ENCODE measurements at places on chromosomes 3 and 15.

- peak; percentile 15 for DNase-seq
Measured at GRCh38 chr3:9172851-9173321, 76.6 kb downstream of the SRGAP3 start.

DNA sequence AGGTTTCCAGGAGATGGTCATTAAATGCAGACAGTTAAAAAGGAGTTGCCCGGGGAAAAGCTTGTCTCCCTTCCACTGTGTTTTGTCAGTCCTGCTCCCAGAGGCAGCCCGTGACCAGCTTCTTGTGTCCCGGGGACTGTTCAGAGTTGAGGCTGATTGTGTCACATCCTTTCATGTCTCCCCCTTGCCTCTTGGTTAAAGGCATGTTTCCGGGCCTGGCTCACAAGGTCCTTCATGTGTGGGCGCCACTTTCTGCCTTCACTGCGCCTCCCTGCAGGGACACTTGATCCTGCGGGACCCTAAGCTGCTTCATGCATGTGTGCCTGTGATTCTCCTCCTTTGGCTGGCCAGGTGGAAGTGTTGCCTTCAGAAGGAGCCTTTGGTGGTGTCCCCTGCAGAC, 9.2 kb downstream of the CHCHD6 start:
- DNase-seq, result no peak

DNA sequence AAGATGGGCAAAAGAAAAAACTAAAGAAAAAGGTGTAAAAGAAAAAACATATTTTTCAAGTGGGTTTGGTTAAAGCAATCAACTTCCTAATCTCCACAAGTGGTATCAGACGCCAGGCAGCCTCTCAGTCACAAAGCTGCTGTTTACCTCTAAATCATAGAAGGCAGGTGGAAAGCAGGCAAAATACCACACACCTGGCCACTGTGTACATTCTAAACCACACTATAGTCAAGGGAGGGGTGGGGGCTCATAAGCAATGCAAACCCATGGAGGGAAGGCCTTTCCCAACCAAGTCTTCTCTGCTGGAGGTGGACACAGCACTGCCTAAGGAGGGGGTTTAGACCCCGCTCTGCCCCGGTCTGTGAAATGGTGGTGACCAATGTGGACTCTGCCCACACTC, 50.4 kb downstream of the MCF2L2 start:
- DNase-seq, result no peak

- DNase-seq, result no peak
Measured at GRCh38 chr3:13582366-13583250, 33.7 kb downstream of the FBLN2 start.

DNA sequence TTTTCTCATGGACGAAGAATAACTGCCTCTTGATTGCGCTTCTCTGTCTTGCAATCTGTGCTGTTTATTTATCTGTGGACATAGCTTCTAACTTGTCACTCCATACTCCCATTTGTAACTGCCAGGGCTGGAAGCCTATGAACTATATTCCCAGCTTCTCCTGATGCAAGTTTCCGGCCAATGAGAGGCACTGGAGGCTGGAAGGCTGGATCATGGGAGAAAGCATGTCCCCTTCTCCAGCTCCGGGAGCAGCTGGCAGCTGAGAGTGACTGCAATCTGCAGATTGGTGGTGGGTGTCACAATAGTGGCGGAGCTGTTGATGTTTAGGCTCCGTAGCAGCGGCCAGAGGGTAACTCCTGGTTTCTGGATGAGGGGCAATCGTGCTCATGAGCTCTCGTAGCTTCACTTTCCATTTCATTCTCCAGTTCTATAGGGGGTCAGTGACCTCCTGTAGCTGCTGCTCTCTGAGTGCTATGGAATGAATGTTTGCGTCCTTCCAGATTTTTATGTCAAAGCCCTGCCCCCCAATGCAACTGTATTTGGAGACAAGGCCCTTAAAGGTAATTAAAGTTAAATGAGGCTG, 35.7 kb upstream of the PCSK6 start:
- DNase-seq, result no peak

DNA sequence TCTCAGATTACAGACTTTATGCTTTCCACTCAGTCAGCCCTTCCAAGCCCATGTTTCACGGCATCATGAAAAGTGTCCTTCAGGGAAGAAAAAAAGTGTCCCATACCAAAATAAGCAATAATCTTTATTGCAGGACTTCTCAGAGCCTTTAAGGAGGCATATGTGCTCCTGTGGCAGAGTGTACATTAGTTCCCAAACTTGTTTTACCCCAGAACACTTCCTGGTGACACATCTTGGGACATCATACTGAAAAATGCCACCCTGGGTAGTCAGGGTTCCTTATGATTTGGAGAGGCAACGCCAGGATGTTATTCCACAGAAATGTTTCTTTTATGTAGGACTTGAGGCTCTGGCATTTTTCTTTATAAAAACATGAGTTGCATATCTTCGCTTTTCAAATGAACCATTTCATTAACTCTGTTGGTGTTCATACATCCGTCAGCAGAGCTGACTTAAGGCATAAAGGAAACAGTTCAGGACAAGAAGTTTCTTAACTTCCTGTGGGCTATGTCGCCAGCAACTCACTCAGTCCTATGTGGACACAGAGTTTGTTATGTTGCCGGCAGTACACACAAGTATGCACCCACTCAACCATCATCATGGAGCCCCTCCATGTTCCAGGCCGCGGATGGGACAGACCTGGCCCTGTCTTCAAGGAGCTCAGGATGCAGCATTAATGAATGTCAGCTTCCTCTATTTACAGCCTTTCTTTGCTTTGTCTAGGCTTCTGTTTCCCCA, 63.8 kb downstream of the CASR start:
- DNase-seq, result no peak

GRCh38 chr3:78781351-78781750, 986.4 kb downstream of the ROBO1 start:
- no peak for DNase-seq

DNA sequence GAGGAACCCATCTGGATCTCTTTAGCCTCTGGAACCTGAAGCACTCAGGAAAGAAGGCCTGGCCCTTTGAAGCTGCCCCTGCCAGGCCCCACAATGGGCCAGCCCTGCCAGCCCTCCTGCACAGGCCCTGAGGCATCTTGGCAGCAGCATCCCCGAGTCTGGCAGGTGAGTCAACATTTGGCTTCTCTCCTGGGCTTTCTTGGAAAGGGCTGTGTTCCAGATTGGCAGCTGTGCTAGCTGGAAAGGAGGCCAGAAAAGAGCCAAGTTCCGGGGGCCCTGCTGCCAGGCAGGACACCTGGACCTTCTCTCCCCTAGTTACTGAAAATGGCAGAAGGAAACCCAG, 187.2 kb downstream of the SHQ1 start:
- DNase-seq, result peak; percentile 80

DNA sequence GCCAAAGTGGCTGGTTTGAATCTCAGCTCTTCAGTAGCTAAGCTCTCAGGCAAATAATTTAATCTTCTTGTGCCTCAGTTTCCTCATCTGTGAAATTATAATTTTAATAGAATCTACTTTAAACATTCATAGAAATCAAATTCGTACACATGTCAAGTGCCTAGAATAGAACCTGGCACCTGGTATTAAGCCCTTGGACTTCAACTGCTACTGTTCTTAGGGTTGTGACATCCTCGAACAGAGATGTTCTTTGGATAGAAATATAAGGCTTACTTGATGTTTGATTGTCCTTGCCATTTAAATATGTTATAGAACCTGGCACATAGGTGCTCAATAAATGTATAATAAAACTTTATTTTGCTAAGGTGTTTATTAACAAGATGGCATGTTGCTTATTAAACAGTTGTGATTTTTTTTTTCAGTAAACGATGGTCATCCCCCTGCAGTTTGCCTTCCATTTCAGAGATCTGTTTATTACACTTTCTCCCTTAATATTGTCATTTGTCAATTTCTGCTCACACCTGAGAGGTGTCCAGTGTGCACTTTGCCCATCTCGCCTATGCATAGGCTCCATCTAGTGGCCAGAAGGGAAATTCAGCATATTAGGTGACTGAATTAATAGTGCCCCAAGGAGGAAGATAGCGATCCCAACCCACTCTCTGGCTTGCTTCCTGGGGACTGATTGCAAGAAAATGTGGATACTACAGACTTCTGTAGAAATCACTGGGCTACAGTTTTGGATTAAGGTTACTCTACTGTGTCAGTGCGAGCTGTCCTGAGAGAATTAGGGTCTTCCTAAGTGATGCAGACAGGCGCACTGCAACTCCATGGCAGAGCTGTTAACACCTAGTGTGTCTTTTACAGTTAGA, 10.7 kb downstream of the IGF1R start:
- peak; percentile 62 for DNase-seq

GRCh38 chr3:150107429-150108175, 136.9 kb upstream of the PFN2 start:
- peak; percentile 41 for DNase-seq

- no peak for DNase-seq
Measured at GRCh38 chr3:46996689-46997452, 17.4 kb downstream of the NBEAL2 start.

GRCh38 chr3:192597506-192597905, 129.8 kb downstream of the FGF12 start:
- no peak for DNase-seq

DNA sequence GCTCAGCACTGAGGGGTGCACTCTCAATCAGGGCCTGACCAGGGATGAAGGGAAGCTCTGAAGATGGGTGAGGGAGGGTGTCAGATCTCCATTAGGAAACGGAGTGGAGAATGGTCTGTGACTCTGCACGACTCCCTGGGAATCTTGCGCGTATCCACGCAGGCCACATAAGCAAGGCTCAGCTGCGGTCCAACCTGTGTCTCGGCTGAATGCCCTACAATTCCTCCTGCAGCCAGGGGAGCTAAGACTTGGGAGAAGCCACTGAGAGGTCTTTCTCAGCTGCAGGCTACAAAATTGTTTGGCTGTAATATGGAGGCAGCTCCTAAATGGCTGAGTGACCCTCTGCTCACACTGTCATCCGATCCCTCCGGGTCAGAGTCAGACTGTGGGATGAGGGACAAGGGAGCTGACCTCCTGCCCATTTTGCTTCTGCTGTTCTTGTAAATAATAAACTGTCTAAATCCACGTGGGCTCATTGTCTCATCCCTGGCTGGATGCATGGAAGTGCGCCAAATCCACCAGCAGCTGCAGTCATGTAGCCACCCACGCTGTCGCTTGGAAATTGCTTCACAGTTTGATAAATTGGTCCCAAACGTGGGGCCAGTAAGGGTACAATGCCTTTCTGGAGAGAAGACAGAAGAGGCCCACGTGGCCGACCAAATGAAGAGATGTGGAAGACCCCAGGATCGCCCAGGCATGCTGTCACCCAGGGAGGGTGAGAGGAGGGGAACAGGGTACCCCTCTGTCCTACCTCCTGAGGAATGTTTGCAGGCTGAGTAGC, 30.5 kb downstream of the ALS2CL start:
- DNase-seq, result peak; percentile 52

- peak; percentile 57 for DNase-seq
Measured at GRCh38 chr3:71064956-71065763, 518.4 kb downstream of the FOXP1 start.

DNA sequence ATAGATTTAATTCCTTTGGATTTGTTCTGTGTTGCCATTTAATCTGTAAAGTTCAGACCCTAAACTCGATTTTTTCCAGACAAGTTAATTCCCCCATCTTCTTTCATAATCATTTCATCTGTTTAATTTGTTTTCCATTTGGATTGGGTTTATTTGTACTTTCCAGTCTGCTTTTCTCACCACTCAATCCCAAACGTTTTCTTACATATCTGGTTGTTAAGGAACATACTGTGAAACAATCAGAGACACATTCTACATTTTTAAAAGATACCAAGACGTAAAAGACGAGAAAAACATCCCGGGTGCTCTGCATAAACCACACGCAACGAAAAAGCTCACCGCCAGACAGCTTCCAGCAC, 13.0 kb upstream of the ONECUT1 start:
- no peak for DNase-seq

GRCh38 chr15:57444877-57445513, 68.7 kb downstream of the CGNL1 start:
- peak; percentile 48 for DNase-seq

Measured in EH (cell line).